Aorta (tissue), 5 donors: ENCODE measurements at places on chromosomes 6 and 20. TPM values are rescaled to one million over a fixed set of nuclear protein-coding genes. Genes with fewer than 3 reads are reported as not detected.

Gene BEND6
- 2.3 TPM for polyA plus RNA-seq

DNA sequence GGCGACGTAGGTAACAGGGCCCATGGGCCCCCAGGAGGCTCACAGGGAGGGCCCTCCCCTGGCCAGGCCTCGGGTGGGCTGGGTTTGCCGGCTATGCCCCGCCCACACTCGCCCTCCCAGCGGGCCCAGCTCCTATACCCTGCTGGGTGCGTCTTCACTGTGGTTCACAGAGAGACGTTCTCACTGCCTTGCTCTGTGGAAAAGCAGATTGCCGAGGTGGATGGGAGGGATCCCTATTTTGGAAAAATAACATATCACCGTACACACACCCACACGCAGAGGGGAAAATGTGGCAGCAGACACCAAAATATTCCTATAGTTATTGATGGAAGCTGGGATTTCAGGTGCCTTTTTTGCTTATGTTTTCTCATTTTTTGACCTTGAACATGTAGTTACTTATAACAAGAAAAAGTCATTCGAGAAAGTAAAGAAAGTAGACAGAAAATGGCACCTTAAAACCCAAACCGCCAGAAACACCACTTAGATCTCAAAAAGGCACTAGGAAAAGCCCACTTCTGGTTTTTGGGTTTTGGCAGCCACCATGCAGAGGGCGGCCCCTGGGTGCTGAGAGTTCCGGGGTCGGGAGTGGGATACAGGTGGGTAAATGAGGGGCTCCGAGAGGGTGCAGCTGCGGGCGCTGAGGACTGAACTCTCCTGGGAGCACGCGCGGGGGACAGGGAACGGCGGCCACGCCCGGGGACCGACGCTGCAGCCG lies 49.4 kb downstream of the TMEM242 start:
- DNase-seq = peak; percentile 69

DNA sequence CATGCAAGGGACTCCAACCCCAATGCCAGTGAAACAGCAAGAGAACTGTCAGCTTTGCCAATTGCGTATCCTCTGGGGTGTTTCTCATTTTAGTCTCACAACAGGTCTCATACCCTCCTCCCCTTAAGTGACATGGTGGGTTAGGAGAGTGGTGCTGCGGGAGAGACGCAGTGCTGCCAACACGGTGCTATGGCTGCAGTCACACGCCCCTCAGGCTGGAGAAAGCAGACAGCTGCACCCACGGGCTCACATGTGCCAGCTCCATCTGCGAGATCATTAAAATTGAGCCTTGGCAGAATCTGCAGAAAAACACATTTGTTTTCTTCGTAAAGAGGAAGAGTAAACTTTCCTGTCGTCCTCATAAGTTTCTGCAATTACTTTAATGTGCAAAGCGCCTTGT lies 114.7 kb downstream of the ANKRD60 start:
- DNase-seq = no peak

- DNase-seq = no peak
Measured at GRCh38 chr6:27129917-27130316, 117.6 kb upstream of the PRSS16 start.

DNA sequence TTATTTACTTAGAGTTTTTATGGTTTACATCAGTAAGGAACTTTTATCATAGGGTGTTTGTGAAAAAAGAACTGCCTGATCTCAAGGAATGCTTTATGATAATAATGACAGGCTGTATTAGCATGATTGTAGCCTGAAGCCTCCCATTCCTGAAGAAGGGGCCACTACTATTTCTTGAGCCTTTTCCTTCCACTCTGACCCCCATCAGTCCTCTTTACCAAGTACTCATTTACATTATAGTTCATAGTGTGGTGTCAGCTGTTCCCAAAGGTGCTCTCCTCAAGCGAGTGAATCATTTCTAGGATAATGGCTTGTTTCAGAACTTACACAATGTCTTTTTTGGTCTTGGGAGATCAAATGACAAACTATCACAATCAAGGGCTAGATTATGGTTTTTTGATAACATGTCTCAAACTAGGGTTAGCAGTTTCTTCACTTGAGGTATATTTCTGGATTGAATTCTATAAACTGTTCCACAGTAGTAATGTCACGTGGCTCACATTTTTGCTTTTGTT lies 283.6 kb downstream of the CDKAL1 start:
- DNase-seq = no peak

- DNase-seq = no peak
Measured at GRCh38 chr20:21510414-21511384, 3.2 kb downstream of the NKX2-2 start.
